Stimulated activated memory B cell treated with anti-CD40 and anti-IgM and Interleukin-4, amounts not matched to agents 10 μg/mL and 1 μg/mL and 100 μg/mL, for 72 hours (primary cell): ENCODE measurements at places on chromosomes 1 and 21.

DNA sequence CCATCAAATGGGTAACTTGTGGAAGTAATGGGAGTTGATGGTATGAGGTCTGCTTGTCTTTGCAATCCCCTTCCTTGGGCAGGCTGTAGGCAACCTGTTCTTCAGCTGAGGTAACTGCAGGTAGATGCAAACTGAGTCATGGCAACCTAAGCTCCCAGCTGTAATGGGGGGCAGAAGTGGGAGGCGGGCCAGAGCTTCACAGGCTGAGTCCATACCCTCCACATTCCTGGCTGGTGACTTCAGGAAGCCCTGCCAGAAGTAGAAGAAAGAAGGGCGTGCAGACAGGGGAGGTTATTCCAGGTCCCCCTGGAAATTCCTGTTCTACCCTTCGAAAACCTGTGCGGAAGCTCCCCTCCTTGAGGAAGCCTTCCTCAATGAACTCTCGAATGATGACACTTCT is 44.9 kb downstream of the ARHGEF11 start:
- ATAC-seq, result no peak

DNA sequence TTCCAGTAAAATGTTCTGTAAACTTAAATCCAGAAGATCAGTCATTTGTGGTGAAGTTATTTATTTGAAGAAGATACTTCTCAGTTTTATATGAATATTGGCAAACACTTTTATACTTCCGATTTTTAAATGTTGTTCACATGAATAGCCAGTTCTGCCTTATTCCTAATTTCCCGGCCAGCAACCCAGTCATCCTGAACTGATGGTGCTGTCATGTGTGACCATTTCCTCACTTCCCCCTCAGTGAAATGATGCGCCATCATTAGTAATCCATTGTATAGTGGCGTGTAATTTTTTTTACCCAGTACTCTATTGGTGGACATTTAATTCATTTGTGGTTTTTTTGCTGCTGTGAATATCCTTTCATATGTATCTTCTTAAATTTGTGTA is 16.4 kb downstream of the GPSM2 start:
- no peak for ATAC-seq

GRCh38 chr1:181131255-181131941 is 42.9 kb downstream of the IER5 start:
- peak; percentile 72 for ATAC-seq

DNA sequence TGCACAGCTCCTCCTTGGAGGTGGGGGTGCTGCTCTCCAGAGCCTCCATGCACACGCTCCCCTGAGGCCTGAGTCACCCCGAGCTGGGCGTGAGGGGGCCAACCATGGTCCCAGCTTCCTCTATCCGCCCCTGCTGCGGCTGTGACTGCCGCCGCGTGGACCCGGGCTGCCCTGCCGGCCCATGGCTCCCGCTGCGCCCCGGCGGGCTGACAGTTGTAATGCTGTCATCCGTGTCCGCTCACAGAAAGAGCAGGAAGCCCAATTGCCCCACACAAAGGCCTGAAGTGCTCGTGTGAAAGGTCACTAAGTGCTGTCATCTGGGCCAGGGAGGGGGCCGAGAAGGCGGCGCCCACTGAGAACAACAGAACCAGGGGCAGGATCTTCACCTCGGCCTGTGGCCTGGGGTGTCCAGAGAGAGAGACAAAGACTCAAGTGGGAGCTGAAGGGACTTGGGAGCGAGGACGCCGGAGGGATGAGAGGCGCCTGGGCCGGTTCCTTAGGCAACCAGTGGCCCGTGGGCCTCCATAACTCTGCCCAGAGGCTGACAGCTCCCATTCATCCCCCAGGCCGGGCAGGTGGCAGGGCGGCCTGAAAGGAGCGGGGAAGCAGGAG is 31.5 kb downstream of the OLIG1 start:
- ATAC-seq, result peak; percentile 83

GRCh38 chr1:228992907-228993535 is 257.7 kb downstream of the RHOU start:
- no peak for ATAC-seq

DNA sequence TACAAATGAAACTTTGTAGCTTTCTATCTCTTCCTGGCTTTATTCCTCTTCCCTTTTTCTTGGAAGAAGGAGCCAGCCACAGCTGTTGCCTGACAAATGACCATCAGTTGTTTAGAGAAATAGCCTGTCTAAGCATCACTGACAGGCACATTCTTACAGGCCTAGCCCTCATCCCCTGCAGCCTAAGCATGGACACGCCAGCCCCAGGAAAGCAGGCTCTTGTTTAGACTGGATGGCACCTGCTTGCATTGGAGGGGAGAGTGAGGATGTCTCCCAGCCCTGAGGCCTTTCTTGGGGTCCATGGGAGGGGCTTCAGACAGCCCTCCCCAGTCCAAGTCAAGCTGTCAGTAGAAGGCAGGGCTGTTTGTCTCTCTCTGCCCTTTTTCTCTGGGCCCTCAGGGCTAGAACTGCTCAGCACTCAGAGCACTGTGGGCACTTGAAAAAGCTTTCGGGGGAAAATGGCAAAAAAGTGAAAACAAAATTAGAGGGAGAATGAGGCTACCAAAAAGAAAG is 282.5 kb upstream of the PLXNA2 start:
- no peak for ATAC-seq

DNA sequence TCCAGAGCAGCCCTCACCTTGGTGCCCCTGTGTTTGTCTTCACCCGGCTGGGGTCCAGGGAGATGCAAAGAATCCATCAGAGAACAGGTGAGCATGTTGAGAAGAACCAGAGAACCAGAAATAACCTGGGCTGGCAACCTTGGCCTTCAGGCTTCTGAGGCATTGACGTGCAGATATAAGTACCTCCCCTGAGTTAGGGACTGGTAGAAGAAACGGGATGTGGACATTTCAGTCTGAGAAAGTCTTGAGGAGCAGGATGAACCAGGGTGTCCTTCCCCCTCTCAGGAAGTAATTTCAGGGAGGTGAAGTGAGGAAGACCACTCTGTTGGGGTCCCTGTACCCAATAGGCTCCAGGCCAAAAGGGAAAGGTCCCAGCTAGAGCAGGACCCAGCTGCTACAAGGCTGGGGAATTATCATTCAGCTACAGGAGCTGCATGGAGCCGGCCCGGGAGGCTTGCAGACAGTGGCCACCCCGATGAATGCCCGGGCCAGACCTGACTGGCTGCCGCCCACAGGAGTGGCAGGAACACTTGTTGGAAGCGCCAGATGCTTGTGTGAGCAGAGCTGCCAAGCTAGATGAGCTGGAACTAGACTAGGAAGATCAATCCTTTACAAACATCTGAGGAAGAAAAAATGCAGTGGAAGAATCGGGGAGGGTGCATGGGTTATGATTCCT is 1.7 kb upstream of the AURKAIP1 start:
- no peak for ATAC-seq

- no peak for ATAC-seq
These were observed 2.8 kb upstream of the H6PD start for GRCh38 chr1:9231648-9232332.

DNA sequence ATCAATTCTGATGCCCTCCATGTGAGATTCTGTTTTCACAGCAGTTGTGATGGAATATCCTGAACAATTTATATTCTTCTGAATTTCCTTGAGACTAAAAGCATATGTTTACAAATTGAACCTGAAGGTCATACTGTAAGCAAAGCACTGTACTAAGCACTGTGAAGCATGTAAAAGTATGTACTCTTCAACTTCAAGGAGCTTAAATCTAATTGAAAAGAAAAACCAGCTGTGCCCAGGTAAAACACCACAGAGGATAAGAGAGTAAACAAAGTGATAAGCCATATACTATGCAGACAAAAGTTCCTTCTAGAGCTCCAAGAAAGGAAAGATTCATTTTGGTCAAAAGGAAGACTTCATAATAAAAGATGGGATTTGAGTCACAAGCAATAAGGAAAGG is 71.9 kb downstream of the TTLL7 start:
- ATAC-seq, result no peak

DNA sequence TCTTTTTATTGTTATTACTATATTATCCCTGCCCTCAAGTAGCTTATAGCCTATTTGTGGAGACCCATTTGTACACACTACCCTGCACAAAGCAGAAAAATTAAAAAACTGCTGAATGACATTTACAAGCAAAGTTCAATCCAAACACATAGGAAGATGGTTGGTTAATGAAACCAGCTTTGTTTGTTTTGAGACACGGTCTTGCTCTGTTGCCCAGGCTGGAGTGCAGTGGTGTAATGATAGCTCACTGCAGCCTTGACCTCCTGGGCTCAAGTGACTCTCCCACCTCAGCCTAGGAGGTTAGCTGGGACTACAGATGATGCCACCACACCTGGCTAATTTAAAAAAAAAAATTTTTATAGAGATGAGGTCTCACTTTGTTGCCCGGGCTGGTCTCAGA is 31.6 kb downstream of the TGFB2 start:
- no peak for ATAC-seq

GRCh38 chr1:78297836-78298235 is 192.9 kb upstream of the PTGFR start:
- no peak for ATAC-seq

- no peak for ATAC-seq
These were observed 36.6 kb downstream of the CDC42 start for GRCh38 chr1:22089134-22089571.

- ATAC-seq, result no peak
These were observed 26.9 kb upstream of the BACE2 start for GRCh38 chr21:41141031-41141457.

GRCh38 chr1:64505944-64506655 is 36.2 kb downstream of the CACHD1 start:
- ATAC-seq, result peak; percentile 13

- no peak for ATAC-seq
These were observed 29.4 kb upstream of the EPS8L3 start for GRCh38 chr1:109793089-109793485.

GRCh38 chr1:201216395-201217085 is 25.9 kb downstream of the IGFN1 start:
- no peak for ATAC-seq

GRCh38 chr1:89088572-89088971 is 23.6 kb upstream of the GBP1 start:
- no peak for ATAC-seq

DNA sequence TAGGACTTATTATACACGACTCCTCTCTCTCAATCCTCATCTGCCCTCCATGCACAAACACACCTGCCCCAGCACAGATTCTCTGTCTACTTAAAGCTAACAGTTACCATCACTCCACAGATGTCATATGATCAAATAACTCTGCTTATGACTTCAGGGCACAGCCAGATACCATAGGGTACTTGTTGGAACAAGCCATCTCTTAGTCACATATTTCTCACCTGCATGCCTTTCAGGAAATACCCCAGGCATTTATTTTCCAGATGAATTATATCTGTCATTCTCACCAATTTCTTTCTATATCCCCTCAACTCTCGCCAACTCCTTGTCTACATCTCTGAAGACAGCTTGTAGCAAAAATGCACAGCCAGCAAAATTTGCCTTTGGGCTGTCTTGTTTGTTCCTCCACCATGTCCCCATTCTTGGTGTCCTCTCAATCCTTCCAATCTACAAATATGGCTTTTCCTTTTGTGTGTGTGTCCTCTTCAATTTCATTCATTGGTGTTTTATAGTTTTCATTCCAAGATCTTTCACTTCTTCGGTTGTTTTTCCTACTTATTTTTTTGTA is 353.9 kb upstream of the CAMK1G start:
- ATAC-seq, result no peak
